Left colon (tissue), 2 donors: ENCODE measurements at places on chromosomes 2 and 18. TPM values are rescaled to one million over a fixed set of nuclear protein-coding genes. Genes with fewer than 3 reads are reported as not detected.

The FAM124B gene
- total RNA-seq: 0.53 TPM

The ASB18 gene
- not detected for total RNA-seq

The TNS1 gene
- 27.8 TPM for total RNA-seq

The MREG gene
- 12.4 TPM for total RNA-seq

The OSBPL6 gene
- total RNA-seq: 1.8 TPM

The TOGARAM2 gene
- total RNA-seq: 0.17 TPM

The MC4R gene
- not detected for total RNA-seq

The HOXD3 gene
- 3.8 TPM for total RNA-seq

The SNRNP27 gene
- total RNA-seq: 30.7 TPM

The SLC38A11 gene
- total RNA-seq: 3.7 TPM

The FAM228A gene
- total RNA-seq: not detected

The TMEM17 gene
- 0.46 TPM for total RNA-seq

The SLC16A14 gene
- total RNA-seq: 2.5 TPM

The MAL gene
- 1.6 TPM for total RNA-seq
